GM10248 (cell line): ENCODE measurements at places on chromosomes 1 and 21.

GRCh38 chr1:191641420-191642260 lies 516.6 kb upstream of the RGS18 start:
- no peak for DNase-seq

- no peak for DNase-seq
Observed at GRCh38 chr1:17877896-17878295, 122.8 kb downstream of the ACTL8 start.

GRCh38 chr1:223670458-223671159 lies 5.1 kb upstream of the CAPN8 start:
- DNase-seq: no peak

GRCh38 chr1:115426231-115426771 lies 88.3 kb upstream of the NGF start:
- no peak for DNase-seq

- DNase-seq: no peak
Observed at GRCh38 chr1:221697923-221698425, 43.9 kb downstream of the DUSP10 start.

DNA sequence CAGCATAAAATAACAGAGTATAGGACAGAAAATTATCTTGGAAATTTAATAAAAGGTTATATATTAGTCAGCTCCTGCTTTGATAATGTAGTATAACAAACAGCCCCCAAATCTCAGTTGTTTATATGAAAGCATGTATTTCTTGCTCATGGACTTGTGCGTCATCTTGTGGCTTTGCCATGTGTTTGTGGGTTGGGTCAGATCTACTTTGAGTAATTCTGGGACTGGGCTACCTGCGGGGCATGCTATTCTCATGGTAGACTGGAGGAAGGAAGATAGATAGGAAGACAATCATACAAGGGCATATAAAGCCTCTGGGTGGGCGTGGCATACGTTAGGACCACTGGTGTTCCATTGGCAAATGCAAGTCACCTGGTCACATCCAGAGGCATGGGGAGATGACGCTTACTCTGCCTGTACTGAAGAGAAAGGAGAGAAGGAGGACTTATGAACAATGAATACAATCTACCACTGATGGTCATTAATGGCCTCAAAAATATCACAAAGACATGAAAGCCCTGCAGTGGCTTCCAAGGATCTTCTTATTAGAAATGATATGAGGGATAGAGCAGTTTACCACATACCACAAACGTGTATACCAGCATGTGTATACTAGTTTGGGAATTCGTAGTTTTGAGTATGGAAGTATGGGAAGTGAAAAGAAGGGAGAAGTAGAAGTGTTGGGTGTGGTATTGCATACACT lies 267.0 kb downstream of the DISC1 start:
- DNase-seq: no peak

GRCh38 chr1:115107516-115108260 lies 18.4 kb upstream of the TSPAN2 start:
- no peak for DNase-seq

- no peak for DNase-seq
Observed at GRCh38 chr1:8018492-8019228, 7.4 kb downstream of the ERRFI1 start.

DNA sequence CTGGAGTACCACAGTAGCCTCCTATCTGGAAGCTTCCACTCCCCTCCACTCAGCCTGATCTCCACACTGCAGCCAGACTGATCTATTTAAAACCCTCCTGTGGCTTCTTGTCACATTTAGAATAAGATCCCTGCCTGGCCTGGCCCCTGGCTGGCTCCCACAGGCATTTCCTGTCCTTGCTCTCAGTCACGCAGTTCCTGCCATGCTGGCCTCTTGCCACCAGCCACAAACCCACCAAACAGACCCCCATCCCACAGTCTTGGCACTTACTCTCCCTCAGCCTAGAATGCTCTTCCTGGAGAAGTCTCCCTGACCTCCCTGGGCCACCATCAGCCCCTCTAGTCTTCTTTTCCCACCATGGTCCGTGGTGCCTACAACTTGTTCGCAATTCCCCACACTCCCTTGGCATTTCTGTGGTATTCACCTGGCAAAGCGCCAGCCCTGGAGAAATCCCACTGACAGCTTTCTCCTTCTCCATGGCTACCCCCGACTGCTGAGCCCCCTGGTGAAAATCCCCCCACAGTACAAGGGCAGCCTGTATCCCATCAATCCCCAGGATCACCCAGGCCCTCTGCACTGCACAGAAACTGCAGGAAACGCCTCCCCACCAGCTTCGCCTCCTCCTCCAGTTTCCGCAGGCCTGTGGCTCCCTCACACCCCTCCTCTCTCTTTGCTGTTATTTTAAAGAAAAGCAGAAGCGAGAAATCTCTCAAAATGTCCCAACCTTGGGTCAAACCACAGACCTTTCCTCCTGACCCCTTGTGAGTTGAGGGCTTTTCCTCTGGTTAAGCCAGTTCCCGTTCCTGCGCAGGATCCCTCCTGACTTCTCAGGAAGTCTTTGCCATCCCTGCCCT lies 94.5 kb downstream of the SYT2 start:
- peak; percentile 77 for DNase-seq

DNA sequence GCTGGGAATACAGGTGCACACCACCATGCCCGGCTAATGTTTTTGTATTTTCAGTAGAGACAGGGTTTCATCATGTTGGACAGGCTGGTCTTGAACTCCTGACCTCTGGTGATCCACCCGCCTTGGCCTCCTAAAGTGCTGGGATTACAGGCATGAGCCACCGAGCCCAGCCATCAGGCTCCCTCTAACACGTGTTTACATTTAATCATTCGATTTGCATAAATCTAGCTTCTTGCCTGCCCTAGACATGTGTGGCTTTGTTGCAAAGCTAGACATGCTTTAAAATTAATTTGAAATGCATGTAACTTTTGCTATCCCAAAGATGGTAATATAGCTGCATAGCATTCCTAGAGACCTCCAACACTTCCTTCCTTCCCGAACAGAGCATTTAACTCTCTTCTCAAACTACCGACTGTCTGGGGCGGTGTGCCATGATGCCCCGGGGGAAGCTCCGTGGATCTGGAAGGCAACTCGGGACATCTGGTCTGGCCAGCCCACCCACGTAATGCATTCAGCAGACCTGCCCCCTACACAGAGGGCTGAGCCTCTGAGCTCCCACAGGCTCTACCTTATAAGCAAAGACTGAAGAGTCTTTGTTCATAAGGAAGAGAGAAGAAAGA lies 34.6 kb upstream of the NID1 start:
- no peak for DNase-seq

GRCh38 chr1:25517476-25518394 lies 25.7 kb upstream of the LDLRAP1 start:
- DNase-seq: no peak

DNA sequence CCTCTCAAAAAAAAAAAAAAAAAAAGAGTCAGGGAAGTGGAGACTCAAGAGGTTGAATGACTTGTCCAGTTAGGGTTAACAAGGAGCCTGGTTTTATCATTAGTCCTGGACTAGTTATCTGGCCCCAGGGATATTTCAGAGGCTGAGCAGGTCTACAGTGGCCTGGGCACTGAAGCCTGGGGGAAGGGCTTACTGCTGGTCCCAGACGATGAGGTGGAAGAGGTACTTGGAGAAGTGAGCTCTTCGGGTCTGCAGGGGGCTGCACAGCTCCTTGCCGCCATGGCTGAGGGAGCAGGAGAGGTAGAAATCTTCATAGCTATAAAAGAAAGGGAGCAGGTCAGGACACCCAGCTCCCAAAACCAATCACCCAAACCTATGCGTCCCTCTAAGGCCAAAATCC lies 40.1 kb downstream of the PIK3C2B start:
- no peak for DNase-seq

GRCh38 chr21:35529171-35529863 lies 480.2 kb upstream of the RUNX1 start:
- DNase-seq: peak; percentile 33

- no peak for DNase-seq
Observed at GRCh38 chr1:184734980-184735379, 19.7 kb downstream of the EDEM3 start.
